Lower lobe of right lung (tissue), 2 donors: ENCODE measurements at places on chromosomes 3 and 15. TPM values are rescaled to one million over a fixed set of nuclear protein-coding genes. Genes with fewer than 3 reads are reported as not detected.

DNA sequence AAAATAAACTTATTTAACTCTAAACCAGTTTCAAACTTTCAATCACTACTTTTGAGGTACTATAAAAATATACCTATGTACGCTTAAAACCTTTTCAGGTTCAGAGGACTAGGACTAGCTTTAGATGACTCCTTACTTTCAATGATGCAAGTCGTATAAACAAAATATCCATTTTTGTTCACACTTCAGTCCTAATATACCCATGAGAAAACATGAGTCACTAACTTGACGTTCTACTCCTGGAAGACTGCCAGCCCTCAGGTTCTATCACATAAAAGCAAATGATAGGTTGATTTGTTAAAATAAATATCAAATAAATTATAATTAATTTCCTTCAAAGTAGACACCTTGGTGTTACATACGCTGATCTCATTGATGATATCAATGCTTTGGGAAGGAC, 10.6 kb upstream of the P3H2 start:
- no peak for DNase-seq

The FBXW12 gene
- not detected for total RNA-seq

DNA sequence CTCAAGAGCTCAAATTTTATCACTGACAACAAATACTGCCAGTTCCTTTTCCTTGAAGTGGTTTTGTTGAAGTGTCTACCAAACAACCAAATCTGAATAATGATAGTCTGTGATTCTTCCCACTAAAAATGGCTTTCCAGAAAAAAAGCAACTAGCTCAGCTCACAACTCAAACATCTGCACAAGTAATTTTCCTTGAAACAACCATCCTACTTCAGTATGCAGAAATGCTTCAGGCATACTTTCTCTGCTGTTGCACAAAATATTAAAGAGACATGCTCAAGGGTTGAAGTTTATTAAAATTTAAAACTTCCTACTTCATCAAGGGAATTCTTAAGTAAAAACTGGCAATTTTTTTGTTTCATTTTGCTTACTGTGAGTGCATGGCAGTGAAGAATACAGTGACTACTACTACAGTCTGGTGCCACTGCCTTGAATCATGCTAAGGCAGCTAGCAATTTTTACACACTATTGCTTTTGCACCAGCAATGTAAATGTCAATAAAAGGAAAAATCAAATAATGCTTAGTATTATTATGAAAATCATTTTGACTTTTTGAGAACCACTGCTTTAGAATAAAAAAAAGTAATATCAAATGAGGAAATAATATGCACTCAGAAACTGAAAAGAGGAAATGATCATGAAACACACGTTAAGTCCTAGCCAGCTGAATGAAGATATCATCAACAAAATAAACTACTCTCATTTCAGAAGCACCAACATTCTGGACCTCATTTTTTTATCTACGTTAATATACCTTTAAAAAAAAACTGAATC, 33.6 kb downstream of the VPS13C start:
- DNase-seq: no peak

The PAQR9 gene
- not detected for total RNA-seq

DNA sequence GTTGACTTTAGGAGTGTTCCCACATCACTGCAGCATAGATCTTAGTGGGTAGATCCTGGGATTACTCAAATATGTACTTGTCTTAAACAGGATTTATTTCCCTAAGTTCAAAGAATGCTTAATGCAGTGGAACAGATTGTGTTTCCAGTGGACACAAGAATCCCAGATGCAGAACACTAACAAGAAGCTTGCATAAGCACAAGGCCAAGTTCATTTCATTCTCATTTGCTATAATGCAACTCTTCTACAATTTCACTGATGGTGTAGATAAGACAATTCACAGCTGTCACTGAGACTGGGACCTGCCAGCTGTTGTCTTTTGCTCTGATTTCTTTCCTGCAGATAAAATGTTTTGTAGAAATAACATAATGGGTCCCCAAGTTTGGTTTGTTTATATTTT, 225.6 kb downstream of the NFKBIZ start:
- DNase-seq: no peak

The P3H2 gene
- 61.9 TPM for total RNA-seq

The ACSBG1 gene
- total RNA-seq: 1.8 TPM

DNA sequence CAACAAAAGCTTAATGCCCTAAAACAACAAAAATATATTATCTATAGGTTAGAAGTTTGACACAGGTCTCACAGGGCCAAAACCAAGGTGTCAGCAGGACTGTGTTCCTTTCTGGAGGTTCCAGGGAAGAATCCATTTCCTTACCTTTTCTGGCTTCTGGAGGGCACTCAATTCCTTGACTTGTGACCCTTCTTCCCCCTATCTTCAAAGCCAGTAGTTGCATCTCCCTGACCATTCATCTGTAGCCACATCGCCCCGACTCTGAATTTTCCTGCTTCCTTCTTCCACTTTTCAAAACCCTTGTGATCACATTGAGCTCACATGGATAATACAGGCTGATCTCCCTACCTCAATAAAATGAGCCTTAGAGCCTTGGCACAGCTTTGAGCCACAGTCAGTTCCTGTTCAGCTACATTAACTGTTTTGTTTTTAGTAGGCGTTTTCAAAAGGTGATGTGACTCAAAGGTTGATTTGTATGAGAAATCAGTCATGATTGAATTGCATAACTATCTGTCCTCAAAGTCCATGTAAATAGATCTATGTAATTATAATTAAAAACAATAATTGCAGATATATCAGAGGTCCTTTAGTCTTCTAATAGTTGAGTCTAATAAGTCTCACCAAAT, 12.4 kb downstream of the PFN2 start:
- DNase-seq: no peak

The AHSG gene
- total RNA-seq: not detected

GRCh38 chr15:86278586-86278985, 198.9 kb downstream of the AGBL1 start:
- DNase-seq: no peak

GRCh38 chr3:185024966-185025365, 127.9 kb downstream of the C3orf70 start:
- no peak for DNase-seq
